ENCODE measurements at places on chromosomes 2 and 18.

DNA sequence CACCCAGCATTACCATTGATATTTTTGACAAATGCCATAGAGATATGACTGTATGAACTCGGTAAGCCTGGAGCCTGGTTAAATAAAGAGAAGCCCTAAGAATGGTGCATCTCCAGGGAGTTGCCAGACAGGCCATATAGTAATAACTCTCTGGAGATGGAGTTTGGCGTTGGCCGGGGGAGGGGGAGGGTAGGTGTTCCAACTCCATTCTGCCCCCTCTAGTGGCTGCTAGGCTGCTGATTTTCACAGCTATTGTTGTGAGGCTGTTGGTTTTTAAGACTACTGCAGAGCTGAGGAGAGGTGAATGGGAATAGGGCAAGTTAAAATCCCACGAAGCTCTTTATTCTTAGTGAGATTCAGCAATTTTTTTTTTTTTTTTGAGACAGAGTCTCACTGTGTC, 99.9 kb downstream of the GALNT14 start:
- no peak for DNase-seq

DNA sequence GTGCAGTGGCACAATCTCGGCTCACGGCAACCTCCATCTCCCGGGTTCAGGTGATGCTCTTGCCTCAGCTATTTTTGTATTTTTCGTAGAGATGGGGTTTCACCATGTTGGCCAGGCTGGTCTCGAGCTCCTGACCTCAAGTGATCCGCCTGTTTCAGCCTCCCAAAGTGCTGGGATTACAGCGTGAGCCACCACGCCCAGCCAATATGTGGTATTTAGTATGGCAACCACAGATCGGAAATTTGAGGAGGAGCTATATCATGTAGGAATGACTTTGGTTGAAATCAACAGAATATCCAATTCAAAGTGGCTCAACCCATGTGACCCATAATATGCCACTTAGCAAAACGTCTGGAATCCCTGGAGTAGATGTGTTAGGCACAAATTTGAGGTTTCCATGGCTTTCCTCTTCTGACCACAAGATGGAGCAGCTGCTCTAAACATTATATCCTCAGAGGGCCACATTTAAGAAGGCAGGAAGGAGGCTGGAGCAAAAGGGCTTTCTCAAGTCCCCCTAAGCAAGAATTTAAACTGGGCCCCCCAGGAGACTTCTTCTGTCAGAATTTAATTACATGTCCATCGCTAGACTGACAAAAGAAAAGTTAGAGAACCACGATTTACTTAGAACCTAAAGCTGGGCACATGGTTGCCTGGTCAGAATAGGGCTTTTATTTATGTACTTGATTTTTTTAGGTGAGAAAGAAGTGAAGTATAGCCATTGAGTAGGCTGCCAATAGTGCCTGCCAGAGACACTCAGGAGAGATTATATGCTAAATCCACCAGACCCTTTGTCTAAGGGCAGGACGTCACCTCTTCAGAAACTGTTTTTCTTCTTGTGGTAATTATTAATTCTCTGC, 49.6 kb upstream of the ITSN2 start:
- DNase-seq, result peak; percentile 74

- DNase-seq, result no peak
These were observed 178.1 kb downstream of the ACOXL start for GRCh38 chr2:110910423-110910822.

- no peak for DNase-seq
These were observed 232.1 kb downstream of the PRKCE start for GRCh38 chr2:45883603-45884000.

DNA sequence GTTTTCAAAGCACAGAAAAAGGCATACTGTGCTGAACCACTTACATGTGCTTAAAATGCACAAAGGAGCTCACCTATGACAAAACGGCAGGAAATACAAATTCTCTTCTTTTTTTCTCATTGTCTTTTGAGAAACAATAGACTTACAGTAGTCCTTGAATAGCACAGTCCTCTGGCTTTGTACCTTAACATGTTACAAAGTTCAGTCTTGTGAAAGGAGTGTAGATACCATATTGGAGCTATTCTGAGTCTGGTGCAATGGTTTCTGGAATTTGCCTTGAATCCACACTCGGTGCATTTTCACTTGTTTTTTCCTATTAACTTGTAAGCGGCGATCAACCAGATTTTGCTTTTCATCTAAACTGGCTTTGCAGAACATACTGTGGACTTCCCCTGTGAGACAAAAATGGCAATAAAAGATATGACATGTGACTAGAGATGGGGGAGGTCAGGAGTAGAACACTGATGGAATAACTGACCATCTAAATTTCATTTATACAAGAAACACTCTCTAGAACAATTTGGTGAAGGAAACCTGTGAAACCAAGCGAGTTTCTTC, 109.7 kb downstream of the METTL8 start:
- no peak for DNase-seq

- no peak for DNase-seq
These were observed 17.3 kb upstream of the MARCHF4 start for GRCh38 chr2:216389570-216389969.

DNA sequence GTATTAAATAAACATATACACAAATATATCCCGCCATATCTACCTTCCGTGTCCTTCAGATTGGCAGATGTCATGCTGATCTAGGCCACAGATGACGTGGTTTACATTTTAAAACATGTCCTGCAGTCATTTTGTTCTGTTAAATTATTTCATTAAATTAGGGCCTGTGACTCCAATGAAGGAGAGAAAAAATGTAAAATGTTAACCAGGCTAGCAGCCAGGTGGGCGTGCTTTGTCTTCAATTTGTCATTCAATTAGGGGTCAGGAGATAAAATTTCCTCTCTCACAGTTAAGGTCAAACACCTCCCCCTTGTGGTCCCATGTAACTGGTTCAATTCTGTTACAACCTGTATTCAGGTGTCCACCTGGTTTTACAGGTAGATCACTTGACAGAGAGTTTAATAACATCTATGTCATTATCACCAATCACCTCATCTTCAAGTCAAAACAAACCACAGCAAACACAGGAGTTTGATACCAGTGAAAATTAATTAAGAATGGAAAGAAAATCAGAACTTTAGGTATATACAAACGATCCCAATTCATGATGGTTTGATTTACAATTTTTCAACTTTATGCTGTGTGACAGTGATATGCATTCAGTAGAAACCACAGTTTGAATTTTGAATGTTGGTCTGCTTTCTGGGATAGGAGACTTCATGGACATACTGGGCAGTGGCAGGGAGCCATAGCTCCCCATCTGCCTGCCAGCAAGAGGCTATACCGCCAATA, 339.4 kb downstream of the CMPK2 start:
- DNase-seq, result peak; percentile 73

GRCh38 chr2:23967846-23968245, 27.6 kb downstream of the UBXN2A start:
- DNase-seq, result no peak

- no peak for DNase-seq
These were observed 152.2 kb downstream of the ESCO1 start for GRCh38 chr18:21448299-21448698.

GRCh38 chr18:75844146-75844545, 416.6 kb upstream of the SMIM21 start:
- no peak for DNase-seq

DNA sequence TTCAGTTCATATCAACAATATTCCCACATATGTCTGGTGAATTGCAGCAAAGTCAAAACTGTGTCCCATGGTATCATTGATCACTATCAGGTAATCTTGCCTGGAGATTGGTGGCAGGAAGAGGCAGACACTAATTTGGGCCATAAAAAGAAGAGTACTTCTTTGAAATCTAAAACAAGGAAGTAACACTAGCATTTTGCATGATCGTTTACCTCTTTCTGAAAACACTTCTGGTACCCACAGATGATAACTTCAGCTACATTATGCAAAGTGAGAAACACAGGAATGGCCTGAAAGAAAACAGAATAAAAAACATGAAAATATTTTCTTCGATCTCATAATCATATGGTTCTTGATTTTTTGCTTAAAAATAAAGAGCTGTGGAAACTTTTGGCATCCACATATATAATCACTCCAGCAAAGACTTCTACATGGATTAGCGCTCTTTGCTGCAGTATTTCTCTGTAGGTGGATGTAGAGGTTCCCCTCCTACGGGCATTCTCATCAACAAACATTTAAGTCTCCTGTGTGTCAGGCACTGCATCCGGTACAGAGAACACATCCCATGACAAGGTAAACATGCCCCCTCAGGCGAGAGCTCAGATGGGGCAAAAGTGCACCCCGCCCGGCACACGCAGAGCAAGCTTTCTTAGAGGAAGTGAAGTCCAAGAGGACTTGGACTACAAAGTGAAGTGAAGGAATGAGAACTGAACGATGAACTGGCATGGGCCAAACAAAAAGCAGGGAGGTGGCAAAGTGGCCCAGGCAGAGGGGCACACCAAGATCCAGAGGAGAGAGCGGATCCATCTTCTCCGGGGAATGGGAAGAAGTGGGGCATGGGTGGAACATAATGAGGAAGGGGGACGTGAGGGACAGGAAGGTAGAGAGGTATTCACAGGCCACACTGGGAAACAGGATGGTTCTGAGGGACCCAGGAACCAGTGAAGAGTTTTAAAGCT, 68.0 kb upstream of the RIOK3 start:
- DNase-seq, result no peak

GRCh38 chr2:204544961-204545860, at the start of gene PARD3B:
TSS of gene PARD3B (plus strand) at chr2:204545475. CDS start at chr2:204546000, 525 bp downstream.
- no peak for DNase-seq

DNA sequence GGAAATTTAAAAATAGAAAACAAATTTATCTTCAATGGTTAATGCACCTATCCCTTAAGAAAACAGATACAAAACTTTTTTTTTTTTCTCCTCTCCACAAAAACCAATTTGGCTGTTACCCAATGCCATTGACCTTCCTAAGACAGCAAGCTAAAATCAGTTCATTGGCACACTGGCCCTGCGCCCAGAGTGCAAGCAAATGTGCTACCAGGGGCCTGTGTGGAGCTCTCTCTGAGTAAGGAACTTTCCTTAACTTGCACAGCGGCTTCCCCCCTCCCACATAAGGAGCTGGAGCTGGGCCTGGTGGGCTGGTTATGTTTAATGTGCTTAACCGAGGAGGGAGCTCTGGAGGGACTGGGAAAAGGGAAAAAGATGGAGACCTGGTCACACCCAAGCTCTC, 17.6 kb upstream of the POU3F3 start:
- DNase-seq, result no peak

GRCh38 chr2:144747571-144747970, 227.7 kb upstream of the ZEB2 start:
- no peak for DNase-seq

DNA sequence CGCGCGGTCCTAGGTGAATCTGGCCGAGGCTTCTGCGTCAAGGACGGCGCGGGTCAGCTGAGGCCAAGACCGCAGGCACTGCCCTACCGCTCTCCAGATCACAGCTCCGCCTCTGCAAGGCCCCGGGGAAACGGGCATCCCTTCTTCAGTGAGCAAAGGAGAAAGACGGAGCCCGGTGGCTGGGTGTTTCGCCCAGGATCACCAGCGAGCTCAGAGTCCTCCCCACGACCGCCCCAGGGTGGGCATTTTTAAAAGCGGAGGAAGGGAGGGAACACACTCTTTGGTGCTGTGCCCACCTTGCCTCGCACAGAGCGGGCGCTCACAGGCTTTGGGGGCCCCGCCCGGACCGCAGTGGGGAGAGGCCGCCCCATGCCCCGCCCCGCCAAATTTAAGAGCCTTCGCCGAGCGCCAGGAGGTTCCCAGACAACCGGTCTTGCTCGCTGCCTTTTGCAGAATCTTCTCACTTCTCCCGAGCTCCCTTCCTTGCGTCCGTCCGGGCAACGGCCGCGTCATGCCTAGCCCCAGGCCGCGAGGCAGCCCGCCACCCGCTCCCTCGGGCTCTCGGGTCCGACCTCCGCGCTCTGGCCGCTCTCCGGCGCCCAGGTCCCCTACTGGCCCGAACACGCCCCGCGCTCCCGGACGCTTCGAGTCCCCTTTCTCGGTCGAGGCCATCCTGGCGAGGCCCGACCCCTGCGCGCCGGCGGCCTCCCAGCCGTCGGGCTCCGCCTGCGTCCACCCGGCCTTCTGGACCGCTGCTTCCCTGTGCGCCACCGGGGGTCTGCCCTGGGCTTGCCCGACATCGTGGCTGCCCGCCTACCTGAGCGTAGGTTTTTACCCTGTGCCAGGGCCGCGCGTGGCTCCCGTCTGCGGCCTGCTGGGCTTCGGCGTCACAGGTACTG, at the start of gene NOTO:
TSS of gene NOTO (plus strand) at position 419 of the 899 bp plus-strand sequence. CDS start at position 512, 93 bp downstream.
- DNase-seq, result no peak

- no peak for DNase-seq
These were observed 72.5 kb downstream of the ACOXL start for GRCh38 chr2:110804915-110805314.

DNA sequence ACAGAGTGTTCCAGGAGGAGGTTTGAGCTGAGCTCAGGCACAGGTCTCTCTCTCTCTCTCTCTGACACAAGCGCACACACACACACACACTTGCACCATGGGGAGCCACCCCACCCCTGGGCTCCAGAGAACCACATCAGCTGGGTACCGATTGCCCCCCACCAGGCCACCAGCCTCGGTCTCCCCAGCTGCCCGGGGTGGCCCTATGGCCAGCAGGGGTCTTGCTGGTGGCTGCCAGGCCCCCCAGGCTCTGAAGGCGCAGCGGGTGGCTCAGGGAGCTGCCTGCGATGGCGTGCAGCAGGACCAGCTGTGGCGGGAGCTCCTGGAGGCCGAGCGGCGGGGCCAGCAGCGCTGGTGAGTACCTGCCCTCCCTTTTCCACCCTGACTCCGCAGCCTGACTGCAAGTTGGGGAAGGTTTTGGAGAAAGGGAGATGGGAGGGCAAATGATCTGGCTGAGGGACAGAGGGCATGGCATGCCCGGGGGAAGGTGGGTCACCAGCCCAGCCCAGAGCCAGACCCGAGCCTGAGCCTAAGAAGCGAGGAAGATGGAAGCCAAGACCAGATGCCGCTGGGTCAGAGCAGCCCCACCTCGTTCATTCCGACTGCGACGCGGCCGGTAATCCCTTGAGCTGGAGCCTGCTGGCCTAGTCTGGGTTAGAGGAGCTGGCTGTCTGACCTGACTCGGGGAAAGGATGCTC, 21.9 kb upstream of the SLC66A3 start:
- peak; percentile 81 for DNase-seq

Data from NCI-H524 (cell line).